ENCODE measurements at places on chromosomes 6 and 20.
A peak's percentile ranks its signal among the peaks of the same experiment; 100 is the strongest.

GRCh38 chr6:119436583-119436982 is 87.0 kb upstream of the MAN1A1 start:
- DNase-seq, result no peak

DNA sequence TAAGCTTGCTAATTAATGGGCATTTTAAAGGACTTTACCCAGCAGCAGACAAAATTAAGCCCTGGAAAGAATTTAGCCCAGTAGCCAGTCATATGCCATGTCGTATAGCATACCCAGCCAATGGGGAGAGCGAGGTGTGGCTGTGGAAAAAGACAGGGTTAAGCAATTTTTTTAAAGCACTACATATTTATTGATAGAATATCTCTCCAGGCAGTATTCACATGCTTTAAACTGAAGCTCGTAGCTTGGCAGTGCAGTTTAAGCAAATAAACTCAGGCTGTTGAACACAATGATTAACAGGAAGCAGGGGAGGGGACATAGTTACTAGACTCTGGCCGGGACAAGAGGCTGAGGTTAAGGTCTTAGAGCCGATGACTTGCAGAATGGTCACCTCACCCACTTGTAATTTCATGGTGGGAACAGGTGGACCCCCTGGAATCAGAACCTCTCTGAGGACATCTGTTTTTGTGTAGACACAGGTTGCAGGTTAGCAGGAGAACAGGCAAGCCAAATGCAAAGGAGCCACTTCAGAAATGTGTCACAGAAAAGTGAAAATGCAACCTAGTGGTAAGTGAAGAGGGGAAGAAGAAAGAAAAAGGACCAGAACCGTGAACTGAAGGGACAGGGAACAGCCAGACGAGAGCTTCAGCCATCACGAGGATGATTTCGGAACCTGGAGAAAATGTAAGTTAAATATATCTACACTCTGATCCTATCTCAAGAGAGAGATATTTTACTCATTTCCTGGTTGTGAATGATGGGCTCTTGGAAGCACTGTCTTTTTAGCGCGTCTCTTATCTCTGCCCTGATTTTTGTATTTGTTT is 7.2 kb downstream of the GCNT2 start:
- DNase-seq, result peak; percentile 15

GRCh38 chr6:106025655-106026054 is 60.5 kb upstream of the PRDM1 start:
- no peak for DNase-seq

DNA sequence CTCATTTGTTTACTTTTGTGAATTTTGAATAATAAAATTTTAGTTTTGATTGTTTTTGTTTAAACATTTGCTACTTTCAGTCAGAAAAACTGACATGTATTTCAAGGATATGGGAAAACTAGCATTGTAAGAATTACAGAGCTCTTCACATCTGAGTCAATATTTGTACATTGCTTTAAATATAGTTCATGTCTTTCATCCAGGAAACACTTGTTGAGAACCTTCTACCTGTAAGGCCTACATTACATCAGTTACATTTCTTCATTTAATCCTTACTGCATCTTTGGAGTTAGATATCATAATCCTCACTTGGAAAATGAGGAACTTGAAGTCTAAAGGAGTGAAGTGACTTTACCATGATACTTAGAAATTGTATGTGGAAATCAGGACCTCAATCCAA is 242.9 kb downstream of the KCNQ5 start:
- no peak for DNase-seq

DNA sequence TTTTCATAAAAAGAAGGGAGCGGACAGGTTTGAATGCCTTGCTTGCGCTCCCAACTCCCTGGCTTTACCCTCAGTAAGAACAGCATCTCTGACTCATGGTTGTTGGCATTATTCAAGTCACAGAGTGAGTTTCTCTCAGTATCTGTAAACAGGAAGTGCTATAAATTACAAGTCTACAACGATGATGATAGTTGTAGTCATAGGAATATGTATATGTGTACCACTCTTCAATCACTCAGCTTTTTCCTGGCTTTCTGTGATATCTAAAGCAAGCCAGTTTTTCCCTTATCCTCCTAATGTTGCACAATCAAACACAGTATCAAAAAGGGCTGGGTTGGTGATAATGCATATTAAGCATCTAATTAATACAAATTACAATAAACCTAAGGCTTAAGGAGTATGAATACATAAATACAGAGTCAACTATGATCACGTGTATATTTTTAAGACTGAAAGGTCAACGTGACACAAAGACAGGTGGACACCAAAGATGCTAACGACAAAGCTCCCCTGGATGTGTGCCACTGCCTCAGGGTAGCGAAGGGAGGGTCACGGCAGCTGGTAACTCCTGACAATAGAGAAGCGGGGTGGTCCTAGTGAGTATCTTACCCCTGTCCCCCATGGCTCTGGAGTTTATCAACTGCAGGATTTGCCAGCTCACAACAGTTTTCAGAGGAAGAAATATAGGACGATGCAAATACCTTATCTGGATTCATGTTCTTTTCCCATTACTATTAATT is 202.8 kb downstream of the BTBD9 start:
- DNase-seq, result no peak

GRCh38 chr6:167948716-167949115 is 48.8 kb upstream of the KIF25 start:
- no peak for DNase-seq

- DNase-seq, result no peak
Measured at GRCh38 chr20:25252686-25253421, 5.0 kb downstream of the PYGB start.

GRCh38 chr6:85403331-85404015 is 46.4 kb upstream of the NT5E start:
- DNase-seq, result no peak

GRCh38 chr6:105926318-105926717 is 159.8 kb upstream of the PRDM1 start:
- DNase-seq, result no peak

DNA sequence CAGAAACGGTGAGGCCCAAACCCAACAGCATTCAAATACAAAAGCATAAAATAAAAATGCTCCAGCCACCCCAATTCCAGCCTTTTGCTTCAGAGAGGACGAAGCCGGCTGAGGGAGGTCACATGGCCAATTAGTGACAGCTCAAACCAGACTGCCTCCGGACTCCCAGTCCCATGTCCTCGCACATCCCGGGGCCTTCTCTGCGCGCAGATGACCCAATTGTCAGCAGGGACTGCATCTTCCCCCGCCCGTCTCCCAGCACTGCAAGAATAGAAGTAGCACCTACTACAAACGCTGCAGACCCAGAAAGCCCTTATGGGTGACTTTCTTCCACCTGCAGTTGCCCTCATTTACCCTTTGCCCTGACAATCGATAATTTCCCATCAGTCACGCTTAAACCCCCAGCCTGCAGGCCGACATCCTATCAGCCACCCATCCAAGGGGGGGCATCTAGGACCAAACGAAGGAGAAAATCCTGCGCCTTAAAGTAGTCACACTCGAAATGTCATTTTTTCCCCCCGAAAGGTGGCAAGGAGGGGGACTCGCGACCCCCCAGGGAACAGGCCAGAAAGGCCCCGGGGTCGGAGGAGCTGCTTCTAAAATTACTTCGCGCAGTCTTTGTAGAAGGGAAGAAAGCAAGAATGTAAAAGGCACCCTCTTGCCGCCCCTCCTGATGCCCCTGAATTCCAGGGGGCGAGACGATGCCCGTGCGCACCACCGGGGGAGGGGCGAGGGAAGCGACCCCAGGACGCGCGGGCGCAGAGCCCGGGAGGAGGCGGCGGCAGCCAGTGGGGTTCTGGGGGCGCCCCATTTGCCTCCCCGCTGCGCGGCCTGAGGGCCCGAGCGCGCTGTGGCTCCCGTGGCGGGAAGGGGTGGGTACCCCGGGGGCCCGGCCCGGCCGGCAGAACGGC is 792 bp downstream of the SLC23A2 start:
- DNase-seq, result peak; percentile 17

DNA sequence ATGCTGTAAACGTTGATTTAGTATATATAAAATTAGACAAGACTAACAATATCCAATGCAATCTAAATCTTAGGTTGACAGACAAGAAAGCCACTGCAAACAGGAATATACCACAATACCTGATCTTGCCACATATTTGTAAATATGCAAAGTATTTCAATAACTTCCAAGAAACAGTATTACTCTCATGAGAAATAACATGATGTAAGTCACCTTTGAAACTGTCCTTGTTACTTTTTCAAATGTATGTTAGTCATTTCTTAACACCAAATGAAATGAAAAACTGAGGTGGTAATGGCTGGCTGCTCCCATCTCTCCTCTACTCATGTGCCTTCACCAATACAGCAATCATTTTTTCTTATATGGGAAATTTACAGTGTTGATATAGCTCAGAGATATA is 118.7 kb downstream of the ATG5 start:
- no peak for DNase-seq

DNA sequence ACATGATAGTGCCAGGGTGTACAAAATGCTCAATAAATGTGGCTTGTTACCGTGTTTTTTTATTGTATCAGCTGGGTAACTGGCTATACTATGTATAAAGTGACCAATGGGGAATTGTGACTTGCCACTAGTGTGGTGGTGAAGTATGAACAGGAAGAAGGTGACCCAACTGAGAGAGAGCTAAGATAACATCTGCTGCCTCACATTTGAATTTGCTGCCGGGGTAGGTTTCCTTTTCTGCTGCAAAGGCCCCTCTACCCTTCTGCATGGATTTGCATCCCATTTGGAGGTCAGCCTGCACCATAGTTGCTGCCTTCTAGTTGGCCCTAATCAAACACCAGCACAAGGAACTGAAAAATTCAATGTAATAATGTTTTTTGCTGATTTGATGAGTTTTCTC is 24.1 kb downstream of the IL17A start:
- DNase-seq, result no peak

- DNase-seq, result no peak
Measured at GRCh38 chr20:2168946-2169345, 67.3 kb downstream of the STK35 start.

DNA sequence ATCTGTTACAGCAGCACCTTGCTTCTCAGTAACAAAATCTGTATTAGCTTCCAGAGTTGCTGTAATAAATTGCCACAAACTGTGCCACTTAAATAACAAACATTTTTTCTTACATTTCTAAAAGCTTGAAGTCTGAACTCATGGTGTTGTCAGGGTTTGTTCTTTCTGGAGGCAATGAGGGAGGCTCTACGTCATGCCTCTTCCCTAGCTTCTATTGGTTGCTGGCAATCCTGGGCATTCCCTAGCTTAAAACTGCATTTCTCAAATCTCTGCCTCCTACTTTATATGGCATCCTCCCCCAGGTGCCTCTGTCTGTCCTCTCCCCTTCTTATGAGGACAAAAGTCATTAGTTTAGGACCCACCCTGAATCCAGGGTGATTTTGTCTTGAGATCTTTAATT is 41.6 kb upstream of the TMEM244 start:
- DNase-seq, result no peak

DNA sequence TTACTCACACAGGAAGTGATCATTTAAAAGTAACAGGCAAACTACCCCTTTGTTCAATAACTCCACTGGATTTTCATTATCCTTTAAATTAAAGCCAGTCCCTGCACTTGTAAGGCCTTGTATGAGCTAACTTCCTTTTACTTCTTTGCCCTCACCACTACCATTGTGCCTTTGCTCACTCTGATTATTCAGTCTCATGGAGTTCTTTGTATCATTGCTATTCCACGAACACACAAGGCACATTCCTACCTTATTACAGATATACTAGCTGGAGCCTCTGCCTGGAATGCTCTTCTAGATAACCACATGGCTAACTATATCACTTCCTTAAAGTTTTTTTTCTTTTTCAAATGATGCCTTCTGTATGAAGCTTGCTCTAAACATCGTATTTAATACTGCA is 748.6 kb upstream of the HS3ST5 start:
- no peak for DNase-seq

DNA sequence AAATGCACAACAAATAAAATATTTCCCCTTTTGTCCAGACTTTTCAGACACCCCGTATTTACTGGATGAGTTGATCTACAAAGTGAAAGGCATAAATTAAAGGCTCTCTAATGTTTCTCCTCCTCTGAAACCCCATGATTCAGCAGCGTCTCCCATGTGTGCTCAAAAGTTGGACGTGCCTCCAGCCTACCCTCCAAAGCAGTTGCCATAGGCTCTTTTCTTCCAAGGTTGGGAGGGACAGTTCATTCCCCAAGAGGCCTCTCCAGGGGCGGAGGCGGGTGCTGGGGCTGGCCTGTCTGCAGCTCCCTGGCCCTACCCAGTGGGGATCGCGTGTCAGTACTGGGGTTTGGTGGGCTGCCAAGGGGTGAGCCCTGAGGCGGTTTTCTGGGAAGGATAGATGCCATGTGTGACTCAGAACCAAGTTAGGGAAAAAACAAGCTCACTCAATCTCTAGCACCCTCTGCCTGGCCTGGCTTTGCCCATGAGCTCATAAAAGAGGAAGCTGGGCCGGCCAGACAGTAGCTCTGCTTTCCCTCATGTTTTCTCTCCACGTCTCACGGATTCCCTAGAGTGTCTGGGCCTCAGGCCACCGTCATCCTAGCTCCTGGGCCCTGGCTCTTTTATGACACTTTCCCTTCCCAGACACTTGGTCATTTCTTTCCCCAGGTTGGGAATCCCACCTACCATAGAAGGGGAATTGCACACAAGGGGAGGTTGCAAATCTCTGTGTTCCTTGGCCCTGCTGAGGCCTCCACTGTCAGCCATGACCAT is 8.0 kb upstream of the IER3 start:
- no peak for DNase-seq

DNA sequence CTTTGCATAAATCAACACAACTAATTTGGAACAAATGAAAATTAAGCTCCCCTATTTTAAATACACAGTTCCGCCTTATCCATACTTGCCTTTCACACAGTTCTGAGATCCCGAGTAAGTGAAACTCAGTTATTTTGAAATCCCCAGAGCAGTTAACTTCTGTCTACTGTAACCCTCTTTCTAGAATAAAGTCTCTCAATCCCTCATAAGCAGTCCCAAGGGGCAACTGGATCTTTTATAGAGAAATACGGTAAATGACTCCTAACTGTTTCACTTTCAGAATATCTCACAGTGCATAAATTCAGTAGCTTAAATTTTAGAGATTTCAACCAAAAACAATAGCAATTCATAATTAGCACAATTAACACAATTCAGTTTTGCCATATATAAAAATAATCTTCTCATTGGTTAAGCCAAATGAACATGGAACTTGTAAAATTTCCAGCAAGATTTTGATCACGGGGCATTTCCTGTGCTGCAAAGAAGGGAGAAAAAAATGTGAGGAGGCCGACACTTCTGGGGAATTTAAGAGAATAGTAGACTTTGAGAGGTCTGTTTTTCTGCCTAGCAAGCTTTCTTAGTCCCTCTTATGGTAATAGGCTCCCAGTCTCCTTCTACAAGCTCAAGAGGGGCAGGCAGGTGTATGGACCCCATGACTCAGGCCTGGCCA is 78.3 kb downstream of the KIF6 start:
- no peak for DNase-seq

All from immature natural killer cell (primary cell).